ENCODE measurements at places on chromosomes 4 and X.

DNA sequence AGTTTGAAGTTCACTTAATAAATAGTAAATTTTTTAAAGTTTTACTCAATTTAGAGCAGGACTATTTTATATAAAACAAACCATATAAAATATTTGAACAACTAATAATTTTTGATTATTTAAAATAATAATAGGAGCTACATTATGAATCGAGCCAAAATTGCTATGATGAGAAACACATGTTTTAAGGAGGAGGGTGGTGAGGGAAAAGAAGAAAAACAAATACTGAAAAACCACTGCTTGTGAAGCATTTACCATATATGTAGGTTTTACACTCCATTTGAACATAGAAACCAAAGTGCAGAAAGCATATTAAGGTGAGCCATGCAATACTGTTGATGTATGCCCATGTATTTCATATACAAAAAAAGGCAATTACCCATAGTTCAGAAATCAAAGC lies 448.9 kb downstream of the FSTL5 start:
- no peak for DNase-seq

- no peak for DNase-seq
Measured at GRCh38 chrX:94961730-94962129, 1287.7 kb downstream of the FAM133A start.

DNA sequence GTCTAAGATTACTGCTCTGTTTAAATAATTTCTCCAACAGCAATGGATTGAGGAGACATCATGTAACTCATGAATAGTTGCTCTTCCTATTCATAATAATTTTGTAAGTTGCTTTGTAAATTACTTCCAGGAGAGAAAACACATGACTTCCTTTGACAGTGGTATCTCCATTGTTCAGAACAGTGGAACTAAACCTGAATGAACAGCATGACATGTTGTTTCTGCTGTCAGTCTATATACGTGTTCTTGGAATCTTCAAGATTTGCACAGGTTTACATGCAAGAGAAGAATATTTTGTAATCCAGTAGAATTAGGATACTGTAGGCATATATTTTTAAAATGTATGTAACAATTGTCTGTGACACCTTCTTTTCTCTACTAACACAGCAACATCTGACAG lies 618.8 kb upstream of the GRID2 start:
- no peak for DNase-seq

- no peak for DNase-seq
Measured at GRCh38 chr4:15809058-15809457, 30.9 kb downstream of the CD38 start.

GRCh38 chrX:153526801-153527200 lies 9.4 kb downstream of the ATP2B3 start:
- no peak for DNase-seq

- DNase-seq: no peak
Measured at GRCh38 chr4:185144601-185145240, 1.7 kb downstream of the SLC25A4 start.

DNA sequence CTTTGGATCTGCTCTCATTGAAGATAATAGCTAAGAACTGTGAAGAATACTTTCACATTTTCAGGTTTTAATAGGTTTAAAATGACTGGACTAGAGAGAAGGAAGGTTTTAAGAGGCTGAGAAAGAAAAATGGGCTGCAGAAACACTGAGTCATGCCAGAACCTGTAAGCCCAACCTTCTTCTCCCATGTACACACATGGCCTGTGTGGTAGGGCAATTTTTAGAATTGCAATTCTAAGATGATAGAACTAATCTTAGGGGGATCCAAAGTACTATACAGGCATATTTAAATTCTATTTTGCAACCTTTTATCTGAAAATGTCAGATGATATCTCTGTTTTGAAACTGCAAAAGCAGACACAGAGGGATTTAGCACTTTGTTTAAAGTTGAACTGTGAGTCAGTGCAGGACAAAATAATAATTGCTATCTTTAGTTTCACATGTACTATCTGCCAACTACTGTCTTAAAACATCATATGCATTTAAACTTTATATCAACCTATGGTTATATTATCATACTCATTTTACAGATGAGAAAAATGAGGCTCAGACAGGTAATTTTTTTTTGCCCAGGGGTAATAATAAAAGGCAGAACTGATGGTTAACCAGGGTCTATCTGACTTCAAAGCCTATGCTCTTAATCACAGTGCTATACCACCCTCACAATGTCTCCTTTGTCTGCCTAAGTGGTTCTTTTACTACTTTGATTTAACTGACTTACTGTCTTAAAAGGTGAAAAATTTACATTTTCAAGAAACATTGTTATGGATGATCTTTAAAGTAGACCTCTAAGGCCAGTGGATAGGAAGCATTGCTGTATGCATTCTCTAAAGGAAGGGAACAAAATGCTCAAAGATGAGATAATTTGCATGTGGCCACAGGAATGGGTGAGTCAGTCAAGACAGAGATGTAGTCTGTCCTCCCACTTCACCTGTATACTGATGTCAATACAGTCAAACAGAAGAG lies 4.3 kb downstream of the TMPRSS11E start:
- DNase-seq: peak; percentile 2
